ENCODE measurements at places on chromosomes 1 and 21. TPM values are rescaled to one million over a fixed set of nuclear protein-coding genes. Genes with fewer than 3 reads are reported as not detected.

- no peak for DNase-seq
Observed at GRCh38 chr1:246351721-246352120, 155.4 kb downstream of the SMYD3 start.

GRCh38 chr1:21296509-21297354 lies 6.5 kb upstream of the ECE1 start:
- no peak for DNase-seq

GRCh38 chr1:222285526-222285925 lies 262.4 kb downstream of the HHIPL2 start:
- no peak for DNase-seq

DNA sequence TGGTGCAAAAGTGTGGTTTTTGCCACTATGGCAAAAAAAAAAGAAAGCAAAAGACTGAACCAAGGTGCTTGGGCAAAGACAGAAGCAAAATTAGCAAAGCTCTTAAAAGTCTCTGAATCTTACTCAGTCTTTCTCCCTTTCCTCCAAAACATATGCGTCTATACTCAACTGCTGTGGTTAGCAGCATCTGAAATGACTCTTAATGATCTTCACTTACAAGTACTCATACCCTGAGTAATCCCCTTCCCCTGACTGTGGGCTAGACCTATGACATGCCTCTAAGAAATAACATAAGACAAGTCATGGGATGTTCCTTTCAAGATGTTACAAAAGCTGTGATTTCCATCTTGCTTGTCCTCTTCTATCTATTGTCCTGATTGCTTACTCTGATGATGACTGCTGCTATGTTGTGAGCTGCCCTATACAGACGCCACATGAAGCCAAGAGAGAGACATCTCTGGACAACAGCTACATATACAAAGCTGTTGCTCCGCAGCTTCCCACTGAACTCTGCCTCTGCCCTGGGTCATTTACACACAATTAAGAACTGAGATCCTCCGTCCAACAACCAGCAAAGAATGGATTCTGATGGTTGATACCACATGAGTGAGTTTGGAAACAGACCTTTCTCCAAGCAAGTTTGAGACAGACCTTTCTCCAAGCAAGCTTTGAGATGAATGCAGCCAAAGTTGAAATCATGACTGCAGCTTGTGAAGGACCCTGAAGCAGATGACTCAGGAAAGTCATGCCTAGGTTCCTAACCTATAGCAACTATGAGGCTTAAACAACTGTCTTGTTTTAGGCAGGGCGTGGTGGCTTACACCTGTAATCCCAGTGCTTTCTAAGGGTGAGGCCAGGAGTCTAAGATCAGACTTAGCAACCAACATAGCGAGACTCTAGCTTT lies 55.2 kb downstream of the PUM1 start:
- DNase-seq, result no peak

DNA sequence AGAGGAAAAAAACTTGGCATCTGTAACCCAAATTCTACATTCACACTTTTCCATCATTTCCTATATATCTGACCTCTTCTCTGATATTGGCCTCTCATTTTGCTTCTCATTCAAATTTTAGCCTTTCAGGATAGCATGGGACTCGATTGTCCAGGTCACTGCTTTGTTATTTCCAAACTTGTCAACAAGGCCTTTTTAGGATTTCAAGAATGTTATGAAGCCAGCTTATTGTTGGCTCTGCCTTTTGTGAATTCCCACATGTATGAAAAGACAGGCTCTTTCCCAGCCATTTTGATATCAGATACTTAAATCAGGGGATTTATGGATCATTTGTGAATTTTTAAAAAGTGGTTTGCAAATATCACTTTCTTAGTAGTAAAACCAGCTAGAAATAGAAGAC lies 663.5 kb downstream of the NCAM2 start:
- no peak for DNase-seq

DNA sequence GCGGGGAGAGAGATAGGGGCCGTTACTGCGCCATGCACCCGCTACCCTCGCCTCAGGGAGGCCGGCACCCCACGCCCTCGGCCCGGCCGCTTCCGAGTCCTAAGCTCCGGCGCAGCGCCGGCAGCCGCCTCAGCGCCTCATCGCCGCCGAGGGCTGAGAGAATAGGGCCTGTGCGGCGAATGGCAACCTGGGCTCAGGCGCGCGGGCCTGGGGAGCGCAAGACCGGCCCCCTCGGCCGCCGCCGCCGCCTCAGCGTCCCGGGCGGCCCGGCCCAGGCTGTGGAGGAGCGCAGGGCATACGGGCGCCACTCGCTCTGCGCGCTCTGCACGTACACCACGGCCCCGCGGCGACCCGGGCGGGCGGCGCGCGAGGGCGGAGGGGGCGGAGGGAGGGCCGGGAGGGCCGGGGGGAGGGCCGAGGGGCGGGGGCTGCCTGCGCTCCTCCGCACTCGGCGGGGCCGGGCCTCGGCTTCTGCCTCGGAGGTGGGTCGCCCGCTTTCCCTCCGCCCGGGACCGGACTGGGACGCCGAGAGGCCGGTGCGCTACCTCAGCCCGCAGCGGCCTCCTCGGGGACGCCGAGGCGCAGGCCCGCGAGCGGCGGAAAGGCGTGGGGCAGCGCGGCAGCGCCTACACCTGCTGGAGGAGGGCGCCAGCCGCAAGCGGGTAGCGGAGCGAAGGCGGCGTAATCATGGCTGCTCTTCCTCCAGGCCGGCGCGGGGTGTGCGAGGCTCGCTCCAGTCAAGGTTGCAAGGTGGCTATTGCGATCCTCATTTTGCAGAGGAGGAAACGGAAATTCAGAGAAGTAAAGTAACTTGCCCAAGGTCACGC lies at the start of gene EGLN1:
EGLN1 (minus strand) TSS at position 317 of the 827 bp plus-strand sequence. CDS start 399 bp downstream, outside the sequence.
- peak; percentile 57 for DNase-seq

DNA sequence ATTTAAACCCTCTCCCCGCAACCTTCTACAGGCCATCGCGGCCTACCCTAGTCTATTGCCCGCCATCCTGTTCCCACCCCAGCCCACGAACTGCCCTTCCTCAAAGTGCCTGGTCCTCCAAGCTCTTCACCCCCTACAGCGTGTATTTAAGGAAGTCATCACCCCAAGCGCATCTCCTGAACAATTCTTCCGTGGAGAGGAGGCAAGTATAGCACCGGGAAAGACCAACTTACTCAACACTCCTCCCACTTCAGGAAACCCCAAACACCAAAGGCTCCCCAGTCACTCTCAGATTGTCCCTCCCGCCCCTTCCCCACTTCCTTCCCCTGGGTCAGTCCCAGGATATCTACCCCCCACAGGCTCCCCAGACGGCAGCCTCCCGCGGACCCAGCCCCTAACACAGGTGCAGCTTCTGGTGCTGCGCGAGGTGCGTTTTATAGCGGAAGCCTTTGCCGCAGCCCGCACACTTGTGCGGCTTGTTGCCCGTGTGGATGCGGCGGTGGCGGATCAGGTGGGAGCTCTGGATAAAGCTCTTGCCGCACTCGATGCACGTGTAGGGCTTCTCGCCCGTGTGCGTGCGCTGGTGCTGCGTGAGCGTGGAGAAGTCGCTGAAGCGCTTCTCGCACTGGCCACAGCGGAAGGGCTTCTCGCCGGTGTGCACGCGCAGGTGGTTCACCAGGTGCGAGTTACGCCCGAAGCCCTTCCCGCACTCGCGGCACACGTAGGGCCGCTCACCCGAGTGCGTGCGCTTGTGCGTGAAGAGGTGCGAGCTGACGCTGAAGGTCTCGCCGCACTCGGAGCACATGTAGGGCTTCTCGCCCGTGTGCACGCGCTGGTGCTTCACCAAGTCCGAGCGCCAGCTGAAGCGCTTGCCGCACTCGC lies 25.5 kb downstream of the ZNF697 start:
- DNase-seq, result no peak

DNA sequence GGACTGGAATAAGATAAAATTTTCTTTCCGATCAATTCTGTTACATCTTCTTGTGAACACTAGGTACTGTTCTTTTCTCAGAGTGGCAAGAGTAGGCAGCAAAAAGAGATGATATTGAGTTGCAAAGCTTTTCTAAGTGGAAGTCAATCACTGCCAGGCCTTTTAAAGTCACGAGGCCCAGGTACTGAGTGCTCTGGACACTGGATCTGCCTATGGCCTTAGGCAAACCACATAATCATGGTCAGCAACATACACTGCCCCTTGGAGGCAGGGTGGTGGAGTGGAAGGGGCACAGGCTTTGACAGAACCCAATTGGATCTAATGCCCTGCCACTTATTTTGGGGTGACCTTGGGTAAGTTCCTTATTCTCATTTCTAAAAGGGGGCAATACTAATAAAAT lies 41.5 kb downstream of the TSEN15 start:
- DNase-seq, result no peak

DNA sequence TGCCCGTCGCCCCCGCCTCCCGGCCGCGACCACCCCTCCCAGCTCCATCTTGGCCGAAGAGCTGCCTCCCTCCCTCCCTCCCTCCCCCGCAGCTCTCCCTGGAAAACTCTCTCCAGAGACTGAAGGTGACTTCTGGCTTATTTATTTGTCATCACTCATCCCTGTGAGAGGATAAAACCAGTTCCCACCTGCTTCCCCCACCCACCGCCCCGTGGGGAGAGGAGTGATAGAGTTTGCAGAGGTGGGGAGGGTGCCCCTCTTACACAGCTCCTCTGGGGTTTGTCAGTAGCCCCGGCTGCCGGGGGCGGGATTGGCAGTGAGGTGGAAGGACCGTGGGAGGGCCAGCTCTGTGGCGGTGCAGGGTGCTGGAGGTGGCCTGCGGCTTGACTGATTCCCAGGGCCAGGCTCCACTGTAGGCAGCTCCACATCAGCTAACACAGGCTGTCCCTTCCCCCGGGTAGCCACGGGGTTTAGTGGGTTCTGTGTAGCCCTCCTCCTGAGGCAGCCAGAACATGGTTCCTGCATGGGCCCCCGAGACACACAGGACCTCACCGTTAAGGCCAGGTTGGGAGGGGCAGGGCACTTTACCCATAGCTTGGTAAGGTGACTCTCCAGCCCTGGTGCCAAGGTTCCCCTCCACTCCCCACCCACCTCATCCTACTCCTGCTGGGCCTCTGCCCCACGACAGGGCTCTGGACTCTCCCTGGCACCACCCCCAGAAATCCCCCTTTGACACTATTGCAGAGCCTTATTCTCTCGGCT lies 62.2 kb downstream of the ELK4 start:
- DNase-seq, result no peak

DNA sequence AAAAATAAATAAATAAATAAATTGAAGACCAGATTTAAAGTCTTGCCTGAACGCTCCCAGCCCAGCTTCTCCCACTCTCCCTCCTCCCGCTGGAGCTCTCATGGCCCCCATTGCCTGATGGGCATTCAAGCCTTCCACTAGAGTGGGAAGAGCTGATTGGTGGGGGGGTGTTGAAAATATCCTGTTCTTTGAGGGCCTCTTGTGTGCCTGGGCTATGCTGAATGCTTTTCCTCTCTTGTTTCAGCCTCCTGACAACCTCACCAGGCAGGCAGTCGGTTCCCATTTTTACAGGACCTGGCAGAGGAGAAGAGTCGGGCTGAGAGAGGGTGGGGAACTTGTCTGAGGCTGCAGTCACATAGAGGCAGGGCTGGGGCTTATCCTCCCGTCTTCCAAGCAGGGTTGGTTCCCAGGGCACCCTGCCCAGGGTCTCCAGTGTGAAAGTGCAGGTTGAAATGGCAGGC lies 59.2 kb upstream of the SSBP3 start:
- DNase-seq, result no peak

DNA sequence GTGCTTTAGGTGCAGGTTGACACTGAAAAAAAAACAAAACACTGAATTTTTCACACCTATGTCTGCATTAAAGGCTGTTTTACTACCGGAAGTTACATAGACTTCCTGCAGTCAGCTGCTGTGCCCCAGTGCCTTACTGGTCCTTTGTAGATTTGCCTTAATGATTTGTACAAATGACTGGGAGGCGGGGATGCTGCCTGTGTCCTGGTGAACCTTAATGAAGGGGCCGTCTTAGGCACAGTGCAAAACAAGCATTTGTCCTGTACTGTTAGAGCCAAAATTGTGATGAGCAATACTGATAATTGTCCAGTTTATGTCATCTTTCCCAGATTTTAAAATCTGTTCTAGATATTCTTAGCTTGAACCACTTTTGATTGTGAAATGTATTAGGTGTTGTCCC lies 90.9 kb upstream of the PGD start:
- DNase-seq, result no peak

- DNase-seq, result peak; percentile 68
Observed at GRCh38 chr1:25695090-25695770, 78.6 kb downstream of the MAN1C1 start.

DNA sequence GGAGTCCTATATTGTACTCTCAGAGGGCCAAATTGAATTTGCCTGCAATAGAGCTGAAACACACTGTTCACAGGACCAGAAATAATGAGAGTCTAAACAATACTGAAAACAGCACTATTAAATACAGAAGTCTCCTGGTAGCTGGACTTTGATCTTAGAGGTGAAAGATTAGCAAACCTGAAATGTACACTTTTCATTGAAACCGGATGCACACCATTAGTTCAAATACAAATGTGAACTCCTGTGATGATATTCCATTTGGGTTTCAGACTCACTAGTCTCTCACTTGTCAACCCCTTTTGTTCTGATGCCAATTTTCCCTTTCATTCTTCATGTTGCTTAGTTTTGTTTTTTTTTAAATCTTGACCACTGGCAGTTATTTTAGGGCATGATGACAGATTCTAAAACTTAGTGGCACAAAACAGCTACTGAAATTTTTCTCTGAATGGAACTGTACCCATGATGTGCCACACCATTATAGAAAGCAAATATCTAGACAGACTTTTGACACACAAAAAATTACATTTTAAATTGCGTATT lies 5.9 kb upstream of the TNFSF4 start:
- no peak for DNase-seq

- DNase-seq, result no peak
Observed at GRCh38 chr1:175734642-175735041, 8.8 kb downstream of the TNR start.

DNA sequence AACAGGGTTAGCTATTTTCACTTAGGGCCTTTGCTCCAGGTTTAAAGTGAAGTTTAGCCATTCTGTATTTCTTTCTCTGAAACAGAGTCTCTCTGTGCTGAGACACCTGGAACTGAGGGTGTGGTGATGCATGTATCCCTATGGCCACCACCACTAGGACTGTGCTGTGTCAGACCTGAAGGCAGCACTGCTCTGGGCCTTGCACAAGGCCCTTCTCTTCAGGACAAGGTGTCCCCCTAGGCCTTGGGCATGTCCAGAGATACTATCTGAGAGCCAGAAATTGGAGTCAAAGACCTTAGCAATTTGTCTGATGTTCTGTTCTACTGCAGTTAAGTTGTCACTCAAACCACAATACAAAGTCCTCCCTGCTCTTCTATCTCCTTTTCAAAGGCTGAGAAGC lies 1649.2 kb downstream of the AMY1C start:
- DNase-seq, result no peak

- DNase-seq, result no peak
Observed at GRCh38 chr1:6347641-6348487, 45.7 kb downstream of the ACOT7 start.

GRCh38 chr21:45794027-45794426 lies 150.5 kb downstream of the PCBP3 start:
- no peak for DNase-seq

The CRYAA gene
- not detected for total RNA-seq

The TACSTD2 gene
- 335 TPM for total RNA-seq

The CRABP2 gene
- 28.2 TPM for total RNA-seq

The GRHL3 gene
- total RNA-seq, result 0.98 TPM

The TEX38 gene
- total RNA-seq, result not detected

The FBLIM1 gene
- total RNA-seq, result 42.6 TPM

The TMEM200B gene
- total RNA-seq, result 21.0 TPM

The VTCN1 gene
- 97.0 TPM for total RNA-seq

The BLACAT1 gene
- total RNA-seq, result not detected

The HSD3B1 gene
- total RNA-seq, result not detected

The APP gene
- 383 TPM for total RNA-seq

The MAP3K21 gene
- 1.3 TPM for total RNA-seq
